ENCODE measurements at places on chromosomes 2 and 18.

- DNase-seq = no peak
Observed at GRCh38 chr2:180413336-180413735, 406.2 kb upstream of the CWC22 start.

DNA sequence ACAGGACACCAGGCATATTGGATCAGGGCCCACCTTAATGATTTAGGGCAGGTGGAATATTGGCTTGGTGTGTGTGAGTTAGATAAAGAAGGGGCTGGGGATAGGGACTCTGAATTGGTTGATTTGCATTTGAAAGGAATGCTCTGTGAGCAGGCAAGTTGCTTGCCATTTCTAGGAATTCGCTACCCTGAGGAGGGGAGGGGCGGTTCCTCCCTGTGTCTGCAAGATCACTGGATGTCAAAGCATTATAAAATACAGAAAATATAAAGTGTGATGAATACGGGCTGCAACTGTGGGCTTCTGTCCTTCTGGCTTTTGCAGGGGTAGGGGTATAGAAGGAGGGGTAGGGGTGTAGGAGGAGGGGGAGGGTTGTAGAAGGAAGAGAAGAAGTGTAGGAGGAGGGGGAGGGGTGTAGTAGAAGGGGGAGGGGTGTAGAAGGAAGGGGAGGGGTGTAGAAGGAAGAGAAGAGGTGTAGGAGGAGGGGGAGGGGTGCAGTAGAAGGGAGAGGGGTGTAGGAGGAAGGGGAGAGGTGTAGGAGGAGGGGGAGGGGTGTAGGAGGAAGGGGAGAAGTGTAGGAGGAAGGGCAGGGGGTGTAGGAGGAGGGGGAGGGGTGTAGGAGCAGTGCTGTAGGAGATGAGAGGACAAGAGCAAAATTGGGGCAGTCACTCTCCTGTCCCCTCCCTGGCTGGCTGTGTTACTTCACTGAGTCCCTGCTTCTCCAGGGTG lies 238.0 kb upstream of the COPS8 start:
- no peak for DNase-seq

DNA sequence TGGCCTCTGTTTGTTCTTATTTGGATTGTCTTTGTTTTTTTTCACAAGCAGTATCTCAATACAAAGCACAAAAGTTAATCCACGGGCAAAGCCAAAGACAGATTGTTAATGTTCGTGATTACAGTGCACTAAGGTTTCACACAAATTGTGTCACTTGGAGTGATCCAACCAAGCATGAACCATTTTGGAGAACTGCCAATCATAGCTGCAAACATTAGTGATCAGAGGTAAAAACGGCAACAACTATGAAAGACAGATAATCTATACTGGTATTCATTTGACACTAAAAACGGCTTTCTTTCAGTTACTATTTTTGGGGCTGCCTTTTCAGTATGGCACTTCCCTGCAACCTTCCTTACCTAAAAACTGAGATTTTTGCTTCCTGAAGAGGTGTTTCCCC lies 213.1 kb upstream of the GULP1 start:
- no peak for DNase-seq

DNA sequence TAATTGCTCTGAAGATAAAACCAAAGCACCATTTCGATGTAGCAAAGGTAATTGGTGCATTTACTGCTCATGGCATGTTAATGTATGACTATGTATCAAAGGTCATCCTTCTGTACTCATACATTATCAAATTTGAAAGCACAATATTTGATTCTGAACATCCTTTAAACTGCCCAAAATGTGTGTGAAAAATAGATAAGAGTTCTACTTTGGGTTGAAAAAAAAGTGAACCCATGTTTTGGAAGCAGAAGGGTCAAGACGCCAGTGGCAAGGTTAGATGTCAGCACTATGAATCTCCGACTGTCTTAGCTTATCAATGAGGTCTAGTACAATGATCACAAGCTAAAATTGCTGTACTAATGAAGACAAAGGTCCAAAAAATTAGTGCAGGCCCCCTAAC lies 83.1 kb downstream of the LNPK start:
- DNase-seq = no peak

DNA sequence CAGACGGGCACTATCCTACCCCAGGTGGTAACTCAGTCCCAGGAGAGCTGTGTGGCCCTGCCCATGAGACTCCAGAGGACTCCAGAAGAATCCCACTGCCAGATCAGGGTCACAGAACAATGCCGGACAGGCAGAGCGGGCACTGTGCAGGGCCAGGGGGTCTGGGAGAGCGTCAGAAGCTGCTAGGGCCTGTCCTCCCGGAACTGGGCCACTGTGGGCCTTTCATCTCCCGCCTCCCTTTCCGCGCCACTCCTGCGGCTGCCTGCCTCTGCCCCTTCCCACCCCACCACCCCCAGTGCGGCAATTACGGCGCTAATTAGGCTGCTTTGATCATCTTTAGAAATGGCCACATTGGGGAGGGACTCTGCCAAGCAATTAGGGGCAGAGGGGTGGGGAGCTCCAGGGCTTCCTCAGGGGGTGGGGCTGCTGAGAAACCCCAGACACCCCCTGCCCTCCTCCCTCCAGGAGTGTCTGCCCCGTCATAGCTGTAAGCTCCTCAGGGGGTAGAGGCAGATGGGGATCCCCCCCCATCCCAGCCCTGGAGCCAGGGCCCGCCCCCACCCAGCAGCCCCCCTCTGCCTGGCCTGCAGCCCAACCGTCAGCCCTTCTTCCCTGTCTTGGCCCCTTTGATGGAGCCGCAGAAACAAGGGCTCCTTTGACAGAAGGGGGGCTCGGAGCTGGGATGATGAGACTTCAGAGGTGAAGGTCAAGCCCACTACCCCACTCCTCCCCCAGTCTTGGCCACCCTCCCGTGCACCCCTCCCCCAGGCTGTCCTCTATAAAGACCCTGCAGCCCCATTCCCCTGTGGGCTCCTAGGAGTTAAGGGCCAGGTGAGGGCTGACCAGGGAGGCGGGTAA lies at the start of gene PRSS56:
Gene PRSS56, plus strand, starts transcription at position 808 of the 858 bp plus-strand sequence. CDS start 211 bp downstream, outside the sequence.
- no peak for DNase-seq

- DNase-seq = no peak
Observed at GRCh38 chr2:49241991-49242390, 87.7 kb upstream of the FSHR start.

GRCh38 chr2:174599310-174599921 lies 1.8 kb upstream of the WIPF1 start:
- no peak for DNase-seq

DNA sequence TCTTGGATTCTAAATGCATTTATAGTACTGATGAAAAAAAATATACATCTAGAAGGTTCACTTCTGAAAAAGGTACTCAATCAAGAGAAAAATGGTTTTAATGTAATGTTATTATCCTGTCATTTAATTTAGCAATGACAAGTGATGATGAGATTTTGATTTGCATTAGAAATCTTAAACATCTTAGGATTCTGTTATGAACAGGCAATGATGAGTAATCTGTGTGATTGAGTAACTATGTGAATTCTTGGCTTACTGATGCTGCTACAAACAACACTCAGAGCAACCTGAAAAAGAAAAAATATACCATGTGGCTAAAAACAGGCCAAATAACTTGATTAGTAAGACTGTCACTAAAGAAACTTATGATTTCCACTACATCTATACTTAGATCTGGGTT lies 30.1 kb downstream of the RBKS start:
- DNase-seq = peak; percentile 84

GRCh38 chr2:47488870-47489584 lies 86.1 kb downstream of the MSH2 start:
- peak; percentile 89 for DNase-seq

GRCh38 chr2:144515696-144516410 lies 4.1 kb downstream of the ZEB2 start:
- peak; percentile 82 for DNase-seq

DNA sequence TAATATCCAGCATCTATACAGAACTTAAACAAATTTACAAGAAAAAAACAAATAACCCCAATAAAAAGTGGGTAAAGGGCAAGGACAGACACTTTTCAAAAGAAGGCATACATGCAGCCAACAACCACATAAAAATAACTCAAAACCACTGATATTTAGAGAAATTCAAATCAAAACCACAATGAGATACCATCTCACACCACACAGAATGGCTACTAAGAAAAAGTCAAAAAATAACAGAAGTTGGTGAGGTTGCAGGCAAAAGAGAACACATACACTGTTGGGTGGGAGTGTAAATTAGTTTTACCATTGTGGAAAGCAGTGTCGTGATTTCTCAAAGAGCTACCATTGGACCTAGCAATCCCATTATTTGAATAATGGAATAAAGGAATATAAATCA lies 1973.9 kb upstream of the LRRTM1 start:
- DNase-seq = no peak

DNA sequence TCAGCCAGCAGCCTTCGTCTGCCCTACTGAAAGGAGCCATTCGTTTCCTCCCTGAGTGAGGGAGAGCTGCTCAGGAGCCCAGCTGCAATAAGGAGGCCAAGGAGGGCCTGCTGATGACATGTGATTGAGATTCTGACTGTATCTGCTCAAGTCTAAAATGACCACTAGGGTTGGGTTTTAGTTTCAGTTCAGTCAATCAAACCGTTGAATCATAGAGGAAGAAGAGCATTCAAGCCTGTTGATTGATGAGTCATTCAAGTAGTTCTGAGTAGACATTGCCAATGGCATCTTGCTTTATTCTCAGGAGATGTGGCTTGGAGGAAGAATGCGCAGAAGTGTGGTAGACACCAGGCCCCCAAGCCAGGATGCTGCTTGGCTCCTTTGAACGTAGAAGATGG lies 19.9 kb upstream of the BCL2L11 start:
- no peak for DNase-seq

DNA sequence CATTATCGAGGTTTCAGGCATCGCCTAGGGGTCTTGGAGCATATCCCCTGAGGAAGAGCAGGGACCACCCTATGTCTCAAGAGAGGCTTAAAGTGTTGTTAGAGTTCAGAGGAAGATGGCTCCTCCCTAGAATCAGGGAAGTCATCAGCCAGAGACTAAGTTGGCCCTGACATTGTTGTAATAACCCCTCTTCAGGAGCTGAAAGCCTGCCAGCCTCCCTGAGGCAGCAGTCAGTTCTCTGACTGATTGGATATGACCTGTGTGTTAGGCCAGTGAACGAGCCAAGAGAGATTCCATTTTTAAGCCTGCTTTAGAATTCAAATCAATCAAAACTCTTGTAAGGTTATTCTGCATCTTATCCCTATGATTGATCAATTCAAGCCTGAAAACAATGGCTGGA lies 34.9 kb downstream of the ARHGAP28 start:
- no peak for DNase-seq

DNA sequence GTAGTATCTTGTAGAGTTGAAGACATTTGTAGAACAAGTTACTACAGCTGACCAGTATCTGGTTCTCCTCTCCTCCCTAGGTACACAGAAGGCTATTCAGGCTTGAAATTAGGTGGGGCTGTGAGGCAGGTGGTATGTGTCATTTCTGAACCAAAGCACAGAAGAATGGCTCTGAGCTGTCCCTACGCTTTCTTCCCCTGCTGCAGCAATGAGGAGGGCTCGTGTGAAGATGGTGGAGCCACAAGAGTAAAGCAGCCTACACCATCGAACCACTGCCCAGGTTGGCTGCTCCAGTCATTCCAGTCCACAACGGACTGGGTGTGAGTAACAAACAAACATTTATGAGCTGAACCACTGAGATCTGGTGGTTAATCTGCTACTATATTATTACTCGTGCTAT lies 148.9 kb downstream of the DTNB start:
- DNase-seq = no peak

- no peak for DNase-seq
Observed at GRCh38 chr18:14100503-14101286, 31.5 kb downstream of the ZNF519 start.

DNA sequence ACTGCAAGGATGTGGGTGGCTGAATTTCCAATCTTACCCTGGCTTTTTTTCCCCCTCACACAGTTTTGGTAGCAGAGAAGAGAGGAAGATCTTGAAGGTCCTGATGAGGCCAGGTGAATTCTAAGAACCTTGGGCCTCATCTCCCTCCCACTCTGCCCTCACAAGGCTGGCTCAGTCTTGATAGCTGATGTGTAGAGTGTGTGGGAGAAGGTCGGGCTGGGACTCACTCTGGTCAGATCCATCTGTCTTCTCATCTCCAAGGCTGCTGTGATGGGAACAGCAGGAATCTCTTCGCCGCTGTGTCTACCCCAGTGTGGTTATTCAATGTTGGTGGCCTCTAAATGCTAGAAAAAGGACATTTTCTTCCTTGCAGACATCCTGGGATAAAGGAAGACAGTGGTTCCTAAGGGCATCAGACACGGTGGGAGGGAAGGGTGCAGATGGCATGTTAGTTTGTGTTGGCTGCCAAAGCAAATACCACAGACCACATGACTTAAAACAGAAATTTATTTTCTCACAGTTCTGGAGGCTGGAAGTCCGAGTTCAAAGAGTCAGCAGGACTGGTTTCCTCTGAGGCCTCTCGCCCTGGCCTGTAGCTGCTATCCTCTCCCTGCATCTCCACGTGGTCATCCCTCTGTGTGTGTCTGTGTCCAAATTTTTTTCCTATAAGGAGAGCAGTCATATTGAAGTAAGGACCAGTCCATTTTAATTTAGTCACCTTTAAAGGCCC lies 37.6 kb upstream of the MGAT4A start:
- DNase-seq = peak; percentile 28

DNA sequence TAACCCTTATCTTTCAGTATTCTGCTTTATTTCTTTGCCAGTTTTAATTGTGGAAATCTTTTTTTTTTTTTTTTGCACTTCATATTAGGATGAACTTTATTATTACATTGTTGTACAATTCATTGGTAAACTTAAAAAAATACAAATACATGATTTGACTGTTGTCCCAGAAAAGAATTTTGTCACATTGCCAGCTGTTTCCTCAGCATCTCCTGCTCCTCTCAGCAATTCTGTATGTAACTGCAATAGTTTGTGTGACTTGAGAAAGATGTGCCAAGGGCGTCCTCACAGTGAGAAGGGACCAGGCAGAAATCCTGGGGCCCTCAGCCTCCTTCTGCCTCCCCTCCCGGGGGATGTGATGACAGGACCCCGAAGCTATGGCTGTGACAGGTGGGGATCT lies 254.4 kb downstream of the NBAS start:
- peak; percentile 35 for DNase-seq

DNA sequence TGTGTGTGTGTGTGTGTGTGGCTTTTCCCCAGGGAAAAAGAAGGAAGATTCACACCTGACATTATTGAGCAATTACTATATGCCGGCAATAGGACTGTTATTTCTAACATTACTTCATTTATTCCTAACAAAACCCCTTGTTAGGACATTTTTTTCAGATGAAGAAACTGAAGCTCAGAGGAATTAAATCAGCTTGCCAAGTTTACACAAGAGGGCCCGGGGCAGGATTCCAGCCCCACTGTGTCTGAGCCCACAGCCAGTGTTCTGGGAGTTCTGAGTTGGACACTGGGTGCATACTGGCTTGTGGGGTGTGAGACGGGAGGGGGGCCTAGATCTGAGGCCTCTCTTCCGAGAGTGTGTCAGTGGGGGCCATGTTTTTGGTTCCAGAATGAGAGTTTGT lies 9.9 kb downstream of the TOGARAM2 start:
- DNase-seq = peak; percentile 55

DNA sequence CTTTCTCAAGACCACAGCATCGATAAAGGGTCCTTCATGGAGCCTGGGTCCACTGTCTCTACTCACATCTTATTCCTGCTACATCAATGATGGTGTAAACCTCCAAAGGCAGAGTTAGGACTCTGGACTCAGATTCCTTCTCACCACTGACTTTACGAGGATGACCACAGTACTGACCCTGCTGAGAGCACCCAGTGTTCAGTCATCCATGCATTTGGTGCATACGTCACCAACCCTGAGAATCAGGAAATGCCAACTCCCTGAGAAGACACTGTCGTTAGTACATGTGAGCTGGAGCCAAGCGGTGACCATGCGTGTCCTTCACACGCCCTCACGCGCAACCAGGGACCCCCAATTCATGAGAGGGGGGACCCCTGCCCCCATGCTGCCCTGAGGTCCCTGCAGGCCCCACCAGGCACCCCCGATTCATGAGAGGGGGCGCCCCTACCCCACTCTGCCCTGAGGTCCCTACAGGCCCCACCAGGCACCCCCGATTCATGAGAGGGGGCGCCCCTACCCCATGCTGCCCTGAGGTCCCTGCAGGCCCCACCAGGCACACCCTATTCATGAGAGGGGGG lies 178.4 kb upstream of the TPO start:
- DNase-seq = peak; percentile 18

Data from fibroblast of pulmonary artery (primary cell).